HepG2 (cell line): ENCODE measurements at places on chromosomes 4 and X.
A peak's percentile ranks its signal among the peaks of the same experiment; 100 is the strongest.

- no peak for DNase-seq
- H3K4me3 ChIP-seq: no peak overlapping the region
- no peaks in the 10 kb centered on the region for H3K27me3 ChIP-seq
- no peaks in the 10 kb centered on the region for H3K36me3 ChIP-seq
- no peak overlapping the region for H3K27ac ChIP-seq
- no peaks in the 10 kb centered on the region for H3K4me1 ChIP-seq
Measured at GRCh38 chrX:14690553-14690952, 161.2 kb downstream of the GLRA2 start.

DNA sequence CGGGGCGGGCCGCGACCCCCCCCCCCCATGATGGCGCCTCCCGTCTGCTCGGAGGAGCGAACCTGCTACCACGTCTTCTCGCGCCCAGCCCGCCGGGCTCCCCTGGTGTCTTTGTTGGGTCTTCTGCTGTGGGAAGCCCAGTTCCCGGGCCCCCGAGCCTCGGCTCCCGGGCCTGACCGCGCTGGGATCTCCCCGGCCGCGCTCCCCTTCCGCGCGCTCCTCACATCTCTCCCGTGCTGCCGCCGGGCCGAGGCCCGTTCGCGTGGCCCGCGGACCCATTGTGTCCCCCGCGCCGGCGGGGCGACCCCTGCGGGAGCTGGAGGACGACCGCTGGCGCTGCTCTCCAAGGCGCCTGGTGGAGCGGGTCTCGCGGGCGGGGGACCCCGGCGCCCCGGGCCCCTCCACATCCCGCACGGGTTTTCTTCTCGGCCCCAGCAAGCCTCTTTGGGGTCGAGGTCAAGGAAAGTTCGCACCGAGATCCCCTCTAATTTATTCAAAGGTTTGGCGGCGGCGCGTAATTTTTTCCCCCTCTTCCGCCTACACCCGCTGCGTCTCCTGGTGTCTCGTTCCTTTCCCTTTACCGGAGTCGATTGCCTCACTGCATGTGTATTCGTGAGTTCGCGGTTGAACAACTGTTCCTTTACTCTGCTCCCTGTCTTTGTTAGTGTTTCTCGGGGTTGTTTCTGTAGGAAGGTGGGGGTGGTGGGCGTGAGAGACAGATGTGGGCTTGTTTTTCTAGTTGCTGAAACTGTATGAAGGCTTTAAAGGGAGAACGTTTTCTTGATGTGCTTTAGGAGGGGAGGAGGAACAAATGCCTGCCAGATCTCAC, 770 bp downstream of the SMAD1 start:
- peak; percentile 61 for DNase-seq
- H3K36me3 ChIP-seq: no peaks in the 10 kb centered on the region
- H3K4me1 ChIP-seq: peaks cover 47% of the 10 kb centered on the region

DNA sequence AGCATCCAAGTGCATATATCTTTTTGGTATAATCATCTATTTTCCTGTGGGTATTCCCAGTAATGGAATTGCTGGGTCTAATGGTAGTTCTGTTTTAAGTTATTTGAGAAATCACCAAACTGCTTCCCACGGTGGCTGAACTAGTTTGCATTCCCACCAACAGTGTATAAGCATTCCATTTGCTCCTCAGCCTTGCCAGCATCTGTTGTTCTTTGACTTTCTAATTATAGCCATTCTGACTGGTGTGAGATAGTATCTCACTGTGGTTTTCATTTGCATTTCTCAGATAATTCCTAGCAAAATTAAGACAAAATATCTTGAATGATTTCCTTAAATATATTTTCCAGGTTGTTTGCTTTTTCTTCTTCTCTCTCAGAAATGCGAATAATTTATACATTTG, 341.1 kb downstream of the GBA3 start:
- no peak for DNase-seq
- H3K27me3 ChIP-seq: no peaks in the 10 kb centered on the region
- no peaks in the 10 kb centered on the region for H3K36me3 ChIP-seq
- H3K4me1 ChIP-seq: no peaks in the 10 kb centered on the region
- no peak overlapping the region for H3K27ac ChIP-seq
- H3K4me3 ChIP-seq: no peak overlapping the region

- H3K4me3 ChIP-seq: no peak overlapping the region; the same call in 1 of the 2 replicates
- DNase-seq: no peak
- no peaks in the 10 kb centered on the region for H3K27me3 ChIP-seq
- H3K4me1 ChIP-seq: no peaks in the 10 kb centered on the region
- no peaks in the 10 kb centered on the region for H3K36me3 ChIP-seq
- H3K27ac ChIP-seq: no peak overlapping the region
Measured at GRCh38 chr4:147709999-147710398, 21.9 kb upstream of the ARHGAP10 start.

GRCh38 chrX:46477435-46477834, 67.8 kb downstream of the ZNF674 start:
- DNase-seq: no peak
- no peaks in the 10 kb centered on the region for H3K36me3 ChIP-seq
- H3K4me3 ChIP-seq: no peak overlapping the region
- no peaks in the 10 kb centered on the region for H3K4me1 ChIP-seq
- no peaks in the 10 kb centered on the region for H3K27me3 ChIP-seq
- no peak overlapping the region for H3K27ac ChIP-seq

- DNase-seq: no peak
- no peaks in the 10 kb centered on the region for H3K27me3 ChIP-seq
- H3K4me1 ChIP-seq: no peaks in the 10 kb centered on the region
- H3K4me3 ChIP-seq: no peak overlapping the region
- H3K36me3 ChIP-seq: no peaks in the 10 kb centered on the region
- no peak overlapping the region for H3K27ac ChIP-seq
Measured at GRCh38 chr4:15488658-15489470, 19.2 kb downstream of the CC2D2A start.

- no peak for DNase-seq
- no peak overlapping the region for H3K27ac ChIP-seq
- H3K36me3 ChIP-seq: no peaks in the 10 kb centered on the region
- no peaks in the 10 kb centered on the region for H3K27me3 ChIP-seq
Measured at GRCh38 chrX:139191286-139191685, 339.3 kb upstream of the F9 start.

DNA sequence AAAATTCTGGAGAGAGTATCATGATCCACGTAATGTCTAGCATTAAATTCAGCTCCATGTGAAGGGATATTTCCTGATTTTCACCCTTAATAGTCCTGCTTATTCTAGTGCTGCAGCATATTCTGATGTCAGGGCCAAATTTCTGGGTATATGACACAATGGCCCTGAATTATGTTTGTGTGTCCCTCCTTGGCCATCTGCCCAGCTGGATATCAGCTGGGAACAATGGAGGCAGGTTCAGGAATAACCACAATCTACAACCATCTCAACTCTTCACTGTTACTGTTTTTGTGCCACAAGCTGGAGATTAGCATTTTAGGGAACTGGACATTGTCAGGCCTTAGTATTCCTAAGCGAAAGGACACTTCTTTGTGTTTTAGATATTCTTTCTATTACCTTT, 3.5 kb downstream of the GLRB start:
- H3K4me1 ChIP-seq: peaks cover 12% of the 10 kb centered on the region
- DNase-seq: no peak
- no peaks in the 10 kb centered on the region for H3K36me3 ChIP-seq
- peaks cover 3% of the 10 kb centered on the region; the same call in 1 of the 2 replicates for H3K27me3 ChIP-seq

- H3K27me3 ChIP-seq: no peaks in the 10 kb centered on the region
- DNase-seq: no peak
- no peak overlapping the region for H3K27ac ChIP-seq
- no peak overlapping the region for H3K4me3 ChIP-seq
- H3K4me1 ChIP-seq: no peaks in the 10 kb centered on the region
Measured at GRCh38 chrX:26026179-26026578, 112.0 kb upstream of the MAGEB18 start.

GRCh38 chrX:24513416-24513815, 48.3 kb downstream of the PDK3 start:
- DNase-seq: no peak
- no peak overlapping the region for H3K27ac ChIP-seq
- H3K4me3 ChIP-seq: no peak overlapping the region
- H3K27me3 ChIP-seq: no peaks in the 10 kb centered on the region
- no peaks in the 10 kb centered on the region for H3K36me3 ChIP-seq
